ENCODE measurements at places on chromosomes 3 and 15. TPM values are rescaled to one million over a fixed set of nuclear protein-coding genes. Genes with fewer than 3 reads are reported as not detected.

MST1 gene
- 3.3 TPM for total RNA-seq

SRGAP3 gene
- total RNA-seq, result 0.20 TPM

AP3B2 gene
- not detected for total RNA-seq

THAP10 gene
- 2.7 TPM for total RNA-seq

AGBL1 gene
- total RNA-seq, result not detected

UBAP1L gene
- 1.4 TPM for total RNA-seq

LTF gene
- 1.1 TPM for total RNA-seq

SKOR1 gene
- total RNA-seq, result 0.18 TPM

CHCHD4 gene
- total RNA-seq, result 11.7 TPM

MKRN2 gene
- total RNA-seq, result 13.5 TPM

CCDC12 gene
- total RNA-seq, result 39.4 TPM

MGA gene
- total RNA-seq, result 7.5 TPM

GCSAM gene
- not detected for total RNA-seq

A4GNT gene
- not detected for total RNA-seq

CFAP100 gene
- 2.3 TPM for total RNA-seq

Measured in HT-29 (cell line).